ENCODE measurements at places on chromosomes 6 and 20.

DNA sequence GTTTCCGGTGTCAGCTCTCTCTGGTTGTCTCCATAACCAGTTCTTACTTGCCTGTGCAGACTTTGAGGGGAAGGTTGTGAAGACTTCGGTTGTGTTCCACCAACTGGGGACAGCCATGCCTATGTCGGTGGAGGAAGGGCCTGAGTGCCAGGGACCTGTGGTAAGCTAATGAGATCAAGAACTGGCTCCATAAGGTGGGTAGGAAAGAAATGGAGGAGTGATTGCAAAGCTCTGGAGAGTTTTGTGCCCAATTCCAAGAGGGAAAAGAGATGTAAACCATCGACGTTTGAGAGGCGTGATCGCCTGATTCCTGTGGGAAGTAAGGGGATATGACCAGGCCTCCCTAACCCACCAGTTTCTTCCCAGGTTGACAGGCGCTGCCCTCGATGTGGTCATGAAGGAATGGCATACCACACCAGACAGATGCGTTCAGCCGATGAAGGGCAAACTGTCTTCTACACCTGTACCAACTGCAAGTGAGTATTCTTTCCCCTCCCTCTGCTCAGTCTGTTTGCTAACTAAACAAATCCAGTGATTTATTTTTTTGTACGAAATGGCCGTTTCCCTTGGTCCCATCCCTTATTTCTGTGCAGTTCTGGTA is 893 bp downstream of the POLR1H start:
- no peak for DNase-seq

DNA sequence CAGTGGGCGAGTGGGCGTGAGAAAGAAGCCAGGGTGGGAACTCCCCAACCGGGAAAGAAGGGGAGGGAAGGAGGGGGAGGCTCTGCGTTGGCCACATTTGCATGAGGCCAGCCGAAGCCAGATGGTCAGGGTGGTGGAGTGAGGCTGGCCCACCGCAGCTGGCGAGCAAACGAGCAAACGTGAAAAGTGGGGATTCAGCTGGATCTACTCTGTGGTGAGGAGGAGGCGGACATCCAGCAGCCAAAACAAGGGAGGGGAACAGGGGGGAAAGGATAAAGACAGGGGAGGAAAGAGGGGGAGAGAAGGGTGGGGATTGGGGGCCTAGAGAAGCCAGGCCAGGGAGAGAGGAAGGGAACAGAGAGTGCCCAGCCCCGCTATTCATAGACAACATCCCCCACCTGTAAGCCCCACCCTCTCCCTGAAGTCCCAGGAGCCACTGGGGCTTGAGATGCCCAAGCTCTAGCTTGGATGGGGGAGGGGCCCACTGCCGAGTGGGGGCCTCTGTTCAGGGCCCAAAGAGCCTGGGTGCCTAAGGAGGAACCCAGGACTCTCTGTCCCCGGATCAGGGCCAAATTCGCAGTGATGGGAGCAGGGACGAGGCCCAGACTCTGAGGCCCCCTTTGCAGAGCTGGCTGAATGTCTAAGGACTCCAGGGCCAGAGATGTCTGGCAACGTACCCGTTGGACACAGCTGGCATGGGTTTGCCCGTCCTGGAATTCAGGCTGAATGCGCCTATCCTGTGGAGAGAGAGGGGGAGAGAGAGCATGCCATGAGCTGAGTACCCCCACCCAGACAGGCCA is 45.1 kb downstream of the CPNE5 start:
- no peak for DNase-seq

GRCh38 chr20:49045440-49046086 is 549 bp upstream of the CSE1L start:
- DNase-seq: no peak

DNA sequence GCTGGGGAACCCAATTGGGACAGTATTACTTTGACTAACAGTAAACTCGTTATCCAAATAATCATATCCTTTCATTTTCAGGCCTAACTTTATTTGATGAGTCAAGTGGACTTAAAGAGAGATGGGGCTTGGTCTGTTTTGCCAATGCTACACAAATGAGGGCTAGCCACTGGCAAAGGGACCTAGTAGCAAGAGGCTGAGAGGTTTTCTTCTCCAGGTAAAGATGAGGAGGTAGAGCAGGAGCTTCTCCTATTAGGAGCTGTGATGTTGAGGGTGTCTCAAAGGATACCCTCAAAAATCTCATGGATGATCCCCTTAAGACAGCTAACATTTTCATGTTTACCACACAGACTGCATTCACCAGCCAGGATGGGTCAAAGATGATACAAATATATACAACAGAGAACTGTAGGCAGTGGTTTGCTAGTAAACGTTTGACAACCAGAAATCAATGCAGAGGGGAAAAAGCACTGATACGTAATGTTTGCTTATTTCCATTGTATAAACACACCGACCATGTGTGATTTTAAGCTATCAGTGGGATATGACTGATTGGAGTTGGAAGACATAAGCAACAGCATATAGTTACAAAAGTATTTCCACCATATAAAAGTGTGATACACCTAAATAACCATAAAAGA is 153.3 kb downstream of the IBTK start:
- no peak for DNase-seq

GRCh38 chr20:47020231-47020630 is 125.6 kb downstream of the EYA2 start:
- DNase-seq: no peak

DNA sequence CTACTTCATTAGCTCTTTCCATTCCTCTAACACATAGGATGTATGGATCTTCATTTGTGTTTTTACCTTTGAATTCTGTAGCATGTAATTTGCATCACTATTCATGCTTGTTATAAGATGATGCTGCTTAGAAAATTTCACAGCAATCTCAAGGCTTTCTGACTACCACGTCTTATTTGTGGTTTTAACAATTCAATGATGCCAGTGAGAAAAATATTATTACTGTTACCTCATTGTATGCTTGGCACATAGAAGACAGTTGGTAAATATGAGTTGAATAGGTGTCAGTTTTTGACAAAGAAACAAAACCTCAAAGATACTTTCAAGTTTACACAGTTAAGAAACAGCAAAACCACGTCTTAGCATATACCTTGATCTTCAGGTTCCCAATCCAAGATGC is 428.6 kb downstream of the TFAP2A start:
- no peak for DNase-seq

DNA sequence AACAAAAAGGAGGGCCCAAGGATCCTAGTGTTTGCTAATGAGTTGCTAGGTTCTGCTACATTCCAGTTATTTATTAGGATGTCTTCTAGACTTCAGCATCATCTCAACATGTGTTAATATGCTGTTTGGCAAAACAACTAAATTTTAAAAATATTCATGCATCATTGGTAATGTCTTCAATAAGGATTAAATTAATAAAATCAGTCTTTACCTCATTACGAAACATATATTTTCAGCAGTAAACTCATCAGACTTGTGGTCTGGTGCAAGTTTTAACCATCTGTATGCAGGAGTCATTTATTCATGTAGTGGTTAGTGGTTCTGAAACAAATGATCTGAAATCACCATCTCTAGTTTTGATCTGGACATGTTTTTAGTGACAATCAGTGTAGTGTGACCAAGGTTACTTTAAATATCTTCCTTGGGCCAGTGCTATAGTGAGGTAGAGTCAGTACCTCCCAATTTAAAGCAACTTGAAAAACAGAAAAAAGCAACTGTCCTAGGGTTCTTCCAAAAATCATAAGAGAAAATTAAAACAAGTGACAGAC is 85.0 kb upstream of the KCNK16 start:
- DNase-seq: no peak

DNA sequence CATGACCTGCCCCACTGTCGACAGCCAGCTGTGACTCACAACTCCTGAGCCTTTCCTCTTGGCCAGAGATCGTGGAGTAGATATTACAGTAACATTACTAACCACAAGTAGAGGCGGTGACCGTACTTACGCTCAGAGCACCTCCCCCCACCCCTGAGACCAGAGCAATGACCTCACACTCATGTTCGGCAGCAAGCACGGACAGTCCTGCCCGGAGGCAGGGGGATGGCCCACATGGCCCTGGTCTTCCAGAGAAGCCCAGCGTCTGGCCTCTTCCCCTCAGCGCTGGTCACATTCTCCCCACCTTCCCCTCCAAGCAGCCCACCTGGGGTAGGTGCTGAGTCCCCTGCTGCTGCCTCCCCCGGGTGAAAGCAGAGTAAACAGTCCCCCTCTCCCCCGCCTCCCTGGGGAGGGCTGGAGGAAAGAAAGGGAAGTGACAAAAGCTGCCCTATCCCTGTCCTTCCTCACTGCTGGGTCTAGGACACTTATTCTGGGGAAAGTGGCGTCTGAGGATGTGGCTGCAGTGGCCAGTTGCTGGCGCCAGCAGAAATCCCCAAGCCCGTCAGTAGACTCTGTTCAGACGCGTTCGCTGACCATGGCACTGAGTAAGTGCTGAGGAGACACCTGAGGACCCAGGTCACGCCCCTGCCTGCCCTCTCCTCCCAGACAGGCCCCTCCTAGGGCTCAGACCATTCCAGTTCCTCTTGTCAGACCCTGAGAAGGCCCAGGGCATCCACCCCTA is 68.5 kb downstream of the MRPL14 start:
- DNase-seq: no peak

DNA sequence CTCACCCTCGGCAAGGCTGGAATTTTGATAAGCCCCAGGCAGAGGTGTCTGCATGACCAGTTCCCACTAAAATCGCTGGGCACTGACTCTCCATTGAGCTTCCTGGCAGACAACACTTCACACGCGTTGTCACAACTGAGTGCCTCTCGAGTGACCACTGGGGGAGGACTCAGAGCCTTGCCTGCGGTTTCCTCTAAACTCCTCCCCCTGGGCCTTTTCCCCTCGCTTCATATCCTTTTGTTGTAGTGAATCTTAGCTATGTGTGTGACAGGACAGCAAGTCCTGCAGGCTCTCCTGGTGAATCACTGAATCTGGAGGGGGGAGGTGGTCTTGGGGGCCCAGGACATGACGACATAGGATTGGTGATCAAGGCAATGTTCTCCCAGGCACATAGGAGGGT is 670.8 kb downstream of the PRKN start:
- no peak for DNase-seq

GRCh38 chr6:100465701-100466409 is 1.1 kb upstream of the SIM1 start:
- DNase-seq: no peak

All from caudate nucleus (tissue), 63 donors.